ENCODE measurements at places on chromosomes 2 and 18. TPM values are rescaled to one million over a fixed set of nuclear protein-coding genes. Genes with fewer than 3 reads are reported as not detected.

DNA sequence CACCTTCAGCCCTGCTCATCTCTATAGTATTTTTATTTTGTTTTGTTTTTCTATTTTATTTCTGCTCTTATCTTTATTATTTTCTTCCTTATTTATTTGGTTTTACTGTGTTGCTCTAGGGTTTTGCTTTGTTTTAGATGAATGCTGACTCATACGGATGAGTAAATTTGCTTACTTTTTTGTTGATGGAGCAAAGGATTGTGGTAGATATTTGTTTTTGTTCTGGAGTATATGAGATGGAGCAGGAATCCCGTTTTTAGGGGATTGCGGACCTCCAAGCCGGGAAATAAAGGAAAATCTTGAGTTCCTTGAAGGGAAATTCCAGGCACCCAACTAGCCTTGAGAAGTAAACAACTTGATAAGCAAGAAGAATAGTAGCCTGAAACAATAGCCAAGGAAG, 15.3 kb upstream of the COLEC12 start:
- H3K4me1 ChIP-seq: no peaks in the 10 kb centered on the region
- H3K27me3 ChIP-seq: no peaks in the 10 kb centered on the region
- H3K27ac ChIP-seq: no peak overlapping the region
- no peak for DNase-seq
- no peak overlapping the region for H3K4me3 ChIP-seq

- H3K27me3 ChIP-seq: no peaks in the 10 kb centered on the region
- H3K4me3 ChIP-seq: no peak overlapping the region
- H3K4me1 ChIP-seq: no peaks in the 10 kb centered on the region
- no peaks in the 10 kb centered on the region for H3K36me3 ChIP-seq
These were observed 83.8 kb upstream of the REG3G start for GRCh38 chr2:78941751-78942150.

DNA sequence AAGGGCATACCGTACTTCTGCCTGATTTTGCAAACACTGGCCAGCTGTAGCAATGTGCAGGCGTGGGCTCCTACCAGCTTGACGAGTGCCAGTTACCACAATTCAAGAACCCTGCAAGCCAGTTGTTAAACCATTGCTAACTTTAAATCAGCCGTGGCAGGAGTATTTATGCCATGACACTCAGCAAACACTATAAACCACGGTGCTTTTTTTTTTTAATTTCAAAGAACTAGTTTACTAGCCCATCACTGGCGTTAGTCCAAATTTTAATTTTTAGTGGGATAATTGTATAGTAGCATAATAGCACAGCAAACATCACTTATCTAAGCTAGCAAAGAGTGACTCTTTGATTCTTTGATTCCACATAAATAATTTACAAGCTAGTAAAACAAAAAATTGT, 111.1 kb downstream of the COL4A4 start:
- H3K36me3 ChIP-seq: no peaks in the 10 kb centered on the region
- H3K4me3 ChIP-seq: no peak overlapping the region
- no peak overlapping the region for H3K27ac ChIP-seq
- H3K4me1 ChIP-seq: no peaks in the 10 kb centered on the region
- no peak for DNase-seq

DNA sequence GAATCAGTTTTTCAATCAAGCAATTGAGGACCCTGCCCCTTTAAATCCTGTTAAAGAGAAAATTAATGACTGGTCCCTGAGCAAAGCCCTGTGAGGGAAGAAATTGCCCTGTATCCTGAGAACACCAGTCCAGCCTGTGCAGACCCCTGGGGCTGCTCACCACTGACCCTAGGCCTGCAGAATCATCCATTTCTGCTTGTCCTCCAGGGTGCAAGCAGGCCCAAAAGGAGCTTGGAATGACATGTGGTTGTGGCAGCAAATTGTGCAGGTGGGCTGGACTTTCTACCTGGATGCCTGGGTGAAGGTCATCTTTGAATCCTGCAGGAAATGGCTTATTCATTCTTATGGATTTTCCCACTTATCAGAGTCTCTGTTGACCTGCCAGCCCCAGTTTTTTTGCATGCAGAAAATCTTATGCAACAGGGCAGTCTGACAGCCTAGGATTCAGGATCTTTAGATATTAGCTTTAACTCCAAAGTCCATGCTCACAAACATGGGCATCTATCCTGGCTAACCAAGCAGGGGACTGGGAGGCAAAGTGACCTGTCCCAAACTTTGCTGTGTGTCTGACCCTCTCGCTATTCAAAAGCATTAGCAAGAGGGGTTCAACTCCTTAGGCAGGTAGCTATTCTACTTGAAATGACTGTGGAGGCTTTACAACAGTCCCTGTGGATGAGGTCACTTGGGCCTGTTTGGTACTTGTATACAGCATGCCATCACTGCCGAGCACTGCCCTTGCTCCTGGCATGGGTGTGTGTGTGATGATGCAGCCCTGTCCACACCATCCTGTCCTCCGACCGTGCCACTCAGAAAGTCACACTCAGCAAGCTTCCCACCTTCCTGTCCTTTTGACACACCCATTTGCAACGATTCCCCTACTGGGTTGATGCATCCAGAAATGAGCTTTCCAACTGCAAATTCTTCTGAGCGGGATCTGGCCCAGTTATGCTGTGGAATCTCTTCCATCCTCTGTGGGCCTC, 85.3 kb downstream of the CAPN13 start:
- peaks cover 52% of the 10 kb centered on the region for H3K27me3 ChIP-seq
- DNase-seq: no peak
- H3K4me1 ChIP-seq: no peaks in the 10 kb centered on the region
- H3K36me3 ChIP-seq: no peaks in the 10 kb centered on the region
- H3K4me3 ChIP-seq: no peak overlapping the region
- no peak overlapping the region for H3K27ac ChIP-seq

DNA sequence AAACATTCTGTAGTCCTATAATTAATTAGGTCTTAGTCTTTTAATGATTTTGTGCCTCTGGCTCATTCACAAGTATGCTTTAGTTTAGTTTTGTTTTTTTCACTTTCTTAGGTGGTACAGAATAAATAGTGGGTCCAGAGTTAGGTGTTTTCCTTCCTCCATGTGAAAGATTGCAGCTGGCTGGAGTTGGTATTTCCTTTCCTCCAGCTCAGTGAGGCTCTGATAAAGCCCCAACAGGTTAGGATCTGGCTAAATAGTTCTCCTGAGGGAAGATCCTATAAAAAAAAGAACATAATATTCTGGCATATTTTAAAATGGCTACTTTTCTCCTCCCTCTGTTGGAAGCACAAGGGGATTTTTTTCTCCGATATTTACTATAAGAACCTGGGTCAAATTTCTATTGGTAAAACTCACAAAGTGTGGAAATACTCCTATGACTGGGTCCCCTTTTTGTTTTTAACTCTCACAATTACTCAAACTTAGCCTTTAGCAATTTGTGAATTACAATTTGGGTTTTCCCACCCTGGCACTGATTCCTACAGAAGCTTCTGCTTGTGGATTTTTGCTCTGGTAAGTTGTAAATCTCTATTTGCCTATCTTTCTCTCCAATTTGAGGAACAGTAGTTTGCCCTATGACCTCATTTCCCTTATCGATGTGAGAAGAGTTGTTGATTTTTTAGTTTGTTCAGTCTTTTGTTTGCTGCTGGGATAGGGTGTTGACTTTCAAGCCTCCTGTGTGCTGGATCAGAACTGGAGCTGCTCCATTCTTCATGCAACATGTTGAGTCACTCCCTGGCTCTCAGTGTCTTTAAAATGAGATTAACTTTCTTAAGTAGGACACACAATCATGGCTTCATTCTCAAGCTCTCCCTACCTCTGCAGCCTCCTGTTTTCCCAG, 500.9 kb downstream of the RNF144A start:
- H3K27me3 ChIP-seq: peaks cover 32% of the 10 kb centered on the region
- no peak overlapping the region for H3K27ac ChIP-seq
- H3K36me3 ChIP-seq: peaks cover 6% of the 10 kb centered on the region
- H3K4me1 ChIP-seq: no peaks in the 10 kb centered on the region
- no peak for DNase-seq
- no peak overlapping the region for H3K4me3 ChIP-seq

The CXCR1 gene
- total RNA-seq: 0.12 TPM

DNA sequence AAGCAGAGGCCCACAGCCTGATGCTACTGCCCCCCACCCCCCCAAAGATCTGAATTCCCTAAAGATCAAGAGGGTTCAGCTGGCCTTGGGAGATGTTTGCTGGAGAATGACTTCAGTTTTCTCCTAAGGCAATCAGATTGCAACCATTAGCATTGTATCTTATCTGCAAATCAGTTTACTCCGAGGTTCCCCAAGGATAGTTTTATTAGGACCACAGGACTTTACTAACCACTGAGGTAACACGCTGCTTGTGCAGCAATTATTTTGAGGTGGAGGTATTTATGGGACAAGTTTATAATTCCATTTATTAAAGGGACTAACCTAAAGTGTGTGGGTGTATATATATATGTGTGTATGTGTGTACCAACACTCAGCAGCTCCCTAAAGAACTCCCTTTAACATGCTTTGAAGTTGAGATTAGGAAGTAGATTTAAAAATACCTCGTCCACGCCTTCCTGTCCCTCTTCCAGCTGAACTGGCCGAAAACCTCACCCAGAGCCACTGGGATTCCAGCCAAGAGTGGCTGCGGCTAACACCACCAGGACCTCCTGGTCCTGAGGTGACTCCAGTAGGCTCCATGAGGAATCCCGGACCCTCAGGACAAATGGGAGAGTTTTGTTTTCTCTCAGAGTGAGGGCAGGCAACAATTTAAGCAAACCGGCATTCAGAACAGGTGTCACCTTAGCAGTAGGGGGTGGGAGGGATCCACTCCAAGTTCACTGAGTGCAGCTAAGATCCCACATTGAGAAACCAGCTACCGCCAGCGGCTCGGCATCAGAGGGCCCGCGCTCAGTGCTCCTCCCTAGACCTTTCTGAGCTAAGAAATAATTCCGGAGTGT, 3.0 kb upstream of the DLX1 start:
- DNase-seq: no peak
- H3K27me3 ChIP-seq: no peaks in the 10 kb centered on the region
- no peak overlapping the region for H3K4me3 ChIP-seq
- no peaks in the 10 kb centered on the region for H3K36me3 ChIP-seq

DNA sequence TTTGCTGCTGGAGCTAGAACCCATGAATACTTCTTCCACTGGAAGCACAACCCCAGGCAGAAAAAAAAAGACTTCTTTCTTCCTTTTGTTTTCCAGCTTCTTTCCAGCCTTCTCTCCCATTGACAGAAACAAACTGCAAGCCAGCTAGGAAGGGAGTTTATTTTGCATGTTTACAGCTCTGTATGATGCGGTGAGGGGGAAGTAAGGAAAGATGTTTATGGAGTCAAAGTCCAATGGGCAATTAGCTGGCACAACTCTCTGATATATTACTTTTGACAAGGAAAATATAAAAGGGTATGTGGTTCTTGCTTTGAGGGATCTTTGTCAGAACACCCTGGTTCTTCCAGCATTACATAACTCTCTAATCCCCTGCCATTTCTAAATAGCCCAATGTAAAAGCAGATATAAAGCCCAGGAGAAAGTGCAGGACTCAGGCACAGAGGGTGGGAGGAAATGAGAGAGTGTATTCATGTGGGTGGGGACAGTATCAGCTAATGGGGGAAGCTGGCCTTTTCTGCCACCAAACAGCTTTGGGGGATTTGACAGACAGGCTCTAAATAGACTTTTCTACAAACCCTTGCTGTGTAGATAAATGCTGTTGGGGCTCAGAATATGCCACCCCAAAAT, 9.3 kb upstream of the NMS start:
- DNase-seq: no peak
- H3K4me3 ChIP-seq: no peak overlapping the region
- no peak overlapping the region for H3K27ac ChIP-seq
- H3K36me3 ChIP-seq: no peaks in the 10 kb centered on the region
- H3K4me1 ChIP-seq: no peaks in the 10 kb centered on the region

- H3K36me3 ChIP-seq: peaks cover 6% of the 10 kb centered on the region
- no peak overlapping the region for H3K4me3 ChIP-seq
- peaks cover 18% of the 10 kb centered on the region for H3K4me1 ChIP-seq
These were observed 44.6 kb downstream of the HAUS1 start for GRCh38 chr18:46148810-46149209.

The VIT gene
- total RNA-seq: not detected

- peaks cover 7% of the 10 kb centered on the region for H3K4me1 ChIP-seq
- no peak overlapping the region for H3K27ac ChIP-seq
- DNase-seq: no peak
- H3K4me3 ChIP-seq: no peak overlapping the region
These were observed 105.3 kb downstream of the ZBTB7C start for GRCh38 chr18:48303883-48304282.

DNA sequence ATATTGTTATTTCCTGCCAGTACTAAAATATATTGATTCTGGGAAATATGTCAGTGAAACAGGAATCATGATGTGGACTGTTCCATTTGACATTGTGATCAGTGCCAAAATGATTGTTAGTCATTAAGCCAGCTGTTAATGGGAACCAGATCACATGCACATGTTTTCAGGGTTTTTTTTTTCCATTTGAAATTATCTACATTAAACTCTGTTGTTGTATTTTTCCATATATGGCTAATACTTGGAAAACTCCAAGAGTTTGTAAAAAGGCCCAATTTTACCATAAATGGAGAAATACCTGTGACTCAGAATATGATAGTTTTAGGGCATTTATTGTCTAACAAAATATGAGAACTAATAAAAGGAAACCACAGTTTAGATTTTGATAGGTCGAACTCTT, 13.4 kb downstream of the ITGAV start:
- H3K27ac ChIP-seq: no peak overlapping the region
- peaks cover 5% of the 10 kb centered on the region for H3K4me1 ChIP-seq
- peaks cover 6% of the 10 kb centered on the region for H3K36me3 ChIP-seq
- H3K27me3 ChIP-seq: no peaks in the 10 kb centered on the region
- no peak for DNase-seq

The TMEM87B gene
- total RNA-seq: 29.1 TPM

- no peaks in the 10 kb centered on the region for H3K27me3 ChIP-seq
- DNase-seq: no peak
- H3K27ac ChIP-seq: no peak overlapping the region
- peaks cover 9% of the 10 kb centered on the region for H3K4me1 ChIP-seq
- peaks cover 1% of the 10 kb centered on the region for H3K36me3 ChIP-seq
These were observed 104.5 kb downstream of the GPD2 start for GRCh38 chr2:156540706-156541105.

DNA sequence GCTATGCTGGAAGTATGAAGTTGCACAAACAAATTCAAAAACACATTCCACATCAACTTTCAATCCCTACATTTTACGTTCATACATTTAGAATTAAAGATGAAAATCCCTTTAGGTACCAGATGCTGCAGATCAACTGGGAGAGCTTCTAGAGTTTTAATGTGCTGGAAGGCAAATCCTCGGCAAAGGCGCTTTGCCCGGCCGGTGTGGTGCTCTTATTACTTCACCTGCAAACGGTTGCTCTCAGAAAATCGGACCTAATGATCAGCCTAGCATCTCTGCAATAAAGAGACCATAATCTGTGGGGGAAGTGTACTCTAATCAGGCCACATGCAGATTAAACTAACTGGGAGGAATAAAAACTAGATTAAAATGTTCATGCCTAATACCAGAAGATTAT, 513.8 kb downstream of the ZEB2 start:
- no peak for DNase-seq
- no peak overlapping the region for H3K4me3 ChIP-seq
- peaks cover 10% of the 10 kb centered on the region for H3K4me1 ChIP-seq
- H3K27me3 ChIP-seq: no peaks in the 10 kb centered on the region
- no peak overlapping the region for H3K27ac ChIP-seq
- no peaks in the 10 kb centered on the region for H3K36me3 ChIP-seq

- DNase-seq: no peak
- no peaks in the 10 kb centered on the region for H3K4me1 ChIP-seq
These were observed 585.8 kb downstream of the CNTNAP5 start for GRCh38 chr2:124610866-124611265.
